ENCODE measurements at places on chromosomes 2 and 18.

GRCh38 chr2:231355508-231356465 is 39.7 kb upstream of the B3GNT7 start:
- no peak for DNase-seq

- DNase-seq = no peak
Observed at GRCh38 chr2:85794491-85795121, 40.8 kb downstream of the ATOH8 start.

DNA sequence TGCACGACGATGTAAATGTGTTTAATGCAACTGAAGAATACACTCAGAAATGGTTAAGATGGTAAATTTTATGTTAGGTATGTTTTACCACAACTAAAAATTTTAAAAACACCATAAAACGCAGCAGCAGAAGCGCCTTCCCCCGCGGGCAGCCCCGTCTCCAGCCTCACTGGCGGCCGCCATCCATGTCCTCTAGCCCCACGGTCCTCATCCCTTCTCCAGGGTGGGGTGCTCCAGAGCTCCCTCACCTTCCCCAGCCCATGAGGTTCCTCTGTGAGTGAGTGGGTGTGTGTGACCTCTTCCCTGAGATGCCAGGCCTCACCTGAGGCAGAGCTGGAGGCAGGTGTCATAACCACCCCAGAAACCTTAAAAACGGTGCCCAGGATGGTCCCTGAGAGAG is 17.0 kb downstream of the INHBB start:
- DNase-seq = no peak

DNA sequence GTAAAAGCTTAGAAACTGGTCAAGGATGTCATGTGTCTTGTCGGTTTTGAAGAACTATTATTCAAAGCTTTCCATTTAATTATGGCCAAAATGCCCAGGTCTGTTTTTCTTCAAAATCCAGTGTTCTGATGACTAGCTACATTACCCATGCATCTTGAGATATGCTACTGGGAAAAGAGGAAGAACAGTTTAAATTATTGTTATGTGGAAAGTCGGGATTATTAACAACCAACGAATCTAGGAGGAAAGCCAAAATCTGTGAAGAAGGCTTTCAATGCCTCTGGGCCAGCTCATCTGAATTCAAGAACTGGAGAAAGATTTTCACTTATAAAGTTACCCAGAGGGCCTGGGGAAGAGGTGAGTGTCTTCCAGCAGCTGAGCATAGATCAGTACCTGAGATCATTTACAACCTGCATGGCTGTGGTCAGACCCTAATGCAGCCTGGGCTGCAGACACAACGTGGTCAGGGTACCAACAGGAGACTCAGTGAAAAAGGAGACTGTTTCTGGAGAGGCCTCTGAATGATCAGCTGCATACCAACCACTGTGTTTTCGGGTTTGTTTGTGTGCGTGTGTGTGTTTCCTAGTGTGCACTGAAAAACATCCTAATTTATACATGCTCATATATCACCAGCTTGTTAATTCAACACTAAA is 308.5 kb downstream of the NRXN1 start:
- no peak for DNase-seq

DNA sequence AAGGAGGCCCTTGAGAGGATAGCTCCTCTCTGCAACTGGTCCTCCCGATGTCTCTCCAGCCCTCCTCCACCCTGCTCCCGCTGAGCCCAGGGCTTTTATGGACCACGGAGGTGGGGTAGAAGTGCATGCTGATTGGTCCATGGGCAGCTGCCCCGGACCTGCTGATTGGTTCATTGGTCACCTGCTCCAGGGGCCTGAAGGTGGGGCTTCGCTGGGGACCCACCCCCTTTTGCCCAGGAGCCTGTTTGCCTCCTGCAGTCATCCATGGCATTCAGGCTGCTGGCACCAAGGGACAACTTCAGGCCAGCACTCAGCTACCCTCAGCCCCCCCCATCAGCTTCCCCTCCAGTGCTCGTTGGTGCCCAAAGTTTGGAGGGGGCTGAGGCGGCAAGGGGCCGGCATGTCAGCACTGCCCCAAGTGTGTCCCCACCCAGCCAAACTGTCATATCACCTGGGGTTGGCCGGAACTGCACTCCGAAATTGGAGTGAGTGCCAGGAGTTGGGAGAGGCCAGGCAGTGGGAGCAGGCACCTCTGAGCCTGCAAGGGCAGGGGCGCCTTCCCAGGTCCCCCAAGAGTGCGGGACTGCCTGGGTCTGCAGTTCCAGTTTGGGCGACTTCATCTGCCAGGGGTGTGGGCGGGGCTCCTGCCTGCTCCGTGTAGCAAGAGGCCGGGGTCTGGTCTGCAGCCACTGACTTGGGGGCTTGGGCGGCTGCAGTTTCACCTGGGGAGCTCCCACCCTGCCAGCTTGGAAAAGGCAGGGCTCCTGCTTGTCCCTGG is 288.9 kb downstream of the RDH14 start:
- no peak for DNase-seq

GRCh38 chr2:235520787-235521186 is 26.9 kb downstream of the AGAP1 start:
- DNase-seq = no peak
